T-helper 2 cell treated with Interferon-gamma antibody and Interleukin-4, amounts not matched to agents 100 ng/mL and 5 ng/mL, for 36 hours (primary cell): ENCODE measurements at places on chromosomes 7 and 10. TPM values are rescaled to one million over a fixed set of nuclear protein-coding genes. Genes with fewer than 3 reads are reported as not detected.

PDK4 gene
- not detected in 2 replicates for total RNA-seq

ADAM12 gene
- 0.14 TPM in 1 of 2 replicates, not detected in the other for total RNA-seq

SRGN gene
- total RNA-seq: 215 and 220 TPM in 2 replicates

CEP55 gene
- 72.5 and 73.1 TPM in 2 replicates for total RNA-seq

FAM25C gene
- total RNA-seq: not detected in 2 replicates
